Muscle of arm (tissue), 14 donors: ENCODE measurements at places on chromosomes 1 and 21.

GRCh38 chr21:26563856-26564503, 9.1 kb downstream of the CYYR1 start:
- no peak for DNase-seq

DNA sequence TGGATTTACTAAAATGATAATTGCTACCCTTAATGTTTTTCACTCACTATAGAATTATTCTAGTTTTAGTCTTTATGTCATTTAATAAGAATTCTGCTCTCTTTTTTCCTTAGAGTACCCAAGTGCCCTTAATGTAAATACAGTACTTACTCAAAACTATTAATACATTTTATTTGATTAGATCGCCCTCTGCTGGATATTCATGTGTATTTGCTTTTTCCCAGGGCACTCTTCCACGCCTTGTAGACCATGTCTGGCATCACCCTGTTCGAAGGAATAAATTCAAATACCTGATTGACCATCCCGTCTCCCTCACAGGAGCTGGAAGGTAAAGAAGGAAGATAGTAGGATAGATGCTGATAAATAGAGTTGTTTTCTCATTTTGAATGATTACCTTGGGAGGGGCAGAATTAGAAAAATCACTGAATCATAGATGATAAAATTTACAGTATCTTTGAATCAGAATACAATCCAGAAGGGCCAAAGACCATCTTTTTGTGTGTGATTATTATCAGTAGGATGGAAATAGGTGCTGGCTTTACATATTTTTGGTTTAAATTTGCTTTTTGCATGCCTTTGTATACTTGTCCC, 4.1 kb downstream of the AXDND1 start:
- peak; percentile 71 for DNase-seq

- DNase-seq = no peak
Observed at GRCh38 chr1:232489256-232489655, 140.7 kb downstream of the SIPA1L2 start.

- no peak for DNase-seq
Observed at GRCh38 chr1:245621589-245621988, 466.8 kb downstream of the KIF26B start.

DNA sequence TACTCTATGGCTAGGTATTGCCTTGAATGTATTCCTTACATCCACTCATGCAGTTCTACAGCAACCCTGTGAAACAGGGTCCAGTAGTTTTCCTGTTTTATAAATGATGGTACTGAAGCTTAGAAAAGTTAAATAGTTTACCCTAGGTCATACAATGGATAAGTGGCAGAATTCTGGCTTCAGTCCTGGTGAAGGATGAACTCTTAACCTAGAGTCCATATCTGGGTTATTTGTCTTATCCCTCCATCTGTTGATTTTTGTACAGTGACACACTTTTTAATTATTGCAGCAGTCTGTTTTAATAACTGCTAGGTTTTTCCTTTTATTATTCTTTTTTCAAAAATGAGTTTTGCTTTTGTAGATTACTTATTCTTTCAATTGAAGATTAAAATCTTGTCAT, 263.9 kb downstream of the DNM3 start:
- no peak for DNase-seq

DNA sequence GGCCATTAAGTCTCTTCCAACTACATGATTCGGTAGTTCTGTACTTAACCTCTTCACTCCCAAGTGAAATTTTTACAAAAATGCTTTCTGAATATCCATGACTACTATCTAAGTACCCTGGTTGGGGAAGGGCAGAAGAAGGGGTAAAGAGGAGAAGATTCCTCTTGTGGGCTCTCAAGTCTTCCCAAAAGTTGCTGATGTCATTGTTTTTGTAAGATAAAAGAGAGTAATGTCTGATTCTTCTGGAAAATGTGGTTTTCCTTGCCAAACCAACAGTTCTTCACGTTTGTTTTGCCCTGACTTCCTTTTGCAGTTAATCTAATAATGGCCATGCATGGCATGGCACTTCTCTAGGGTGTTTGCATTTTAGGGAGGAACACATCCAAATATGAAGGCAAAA, 34.7 kb upstream of the AK4 start:
- no peak for DNase-seq

- no peak for DNase-seq
Observed at GRCh38 chr1:241716915-241717656, 65.0 kb downstream of the WDR64 start.

- DNase-seq = no peak
Observed at GRCh38 chr1:3803905-3804626, 7.8 kb upstream of the LRRC47 start.

DNA sequence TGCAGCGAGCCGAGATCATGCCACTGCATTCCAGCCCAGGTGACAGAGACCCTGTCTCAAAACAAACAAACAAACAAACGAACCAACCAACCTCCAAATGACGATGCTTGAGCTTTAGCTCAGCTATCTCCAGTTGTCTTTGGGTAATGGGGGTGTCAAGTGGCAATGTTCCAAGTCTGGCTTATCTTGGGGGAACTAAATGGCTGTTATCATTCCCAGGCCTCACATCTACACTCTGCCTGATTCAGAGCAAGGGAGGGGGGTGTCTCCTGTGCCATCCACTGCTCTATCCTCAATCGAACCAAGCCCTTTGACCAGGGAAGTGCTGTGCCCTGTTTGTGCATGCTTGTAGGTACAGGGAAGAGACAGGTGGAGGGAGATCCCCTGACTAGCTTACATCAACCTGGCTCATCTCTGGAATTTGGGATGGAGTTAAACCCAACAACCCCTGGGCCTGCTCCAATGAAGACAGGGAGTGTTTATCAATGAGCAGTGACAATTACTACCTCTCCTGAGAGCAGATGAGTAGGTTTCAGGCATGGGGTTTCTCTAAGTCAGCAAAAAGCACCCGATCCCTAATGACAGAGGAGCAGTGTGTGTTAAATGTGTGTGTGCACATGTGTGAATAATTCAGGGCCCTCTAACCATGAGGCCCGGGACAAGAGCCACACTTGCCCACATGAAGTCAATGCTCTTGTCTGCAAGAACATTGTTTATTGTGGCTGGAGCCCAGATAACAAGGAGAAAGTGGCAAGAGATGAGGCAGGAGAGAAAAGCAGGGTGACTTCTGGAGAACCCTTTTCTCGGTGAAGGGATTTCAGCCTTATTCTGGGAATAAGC, 20.3 kb upstream of the IL6R start:
- DNase-seq = no peak

GRCh38 chr1:183407961-183408360, 10.2 kb downstream of the NMNAT2 start:
- DNase-seq = no peak
